Globus pallidus (tissue), 1 donor: ENCODE measurements at places on chromosomes 5 and 9.

- no peak for DNase-seq
These were observed 52.4 kb downstream of the NSD1 start for GRCh38 chr5:177185993-177186392.

DNA sequence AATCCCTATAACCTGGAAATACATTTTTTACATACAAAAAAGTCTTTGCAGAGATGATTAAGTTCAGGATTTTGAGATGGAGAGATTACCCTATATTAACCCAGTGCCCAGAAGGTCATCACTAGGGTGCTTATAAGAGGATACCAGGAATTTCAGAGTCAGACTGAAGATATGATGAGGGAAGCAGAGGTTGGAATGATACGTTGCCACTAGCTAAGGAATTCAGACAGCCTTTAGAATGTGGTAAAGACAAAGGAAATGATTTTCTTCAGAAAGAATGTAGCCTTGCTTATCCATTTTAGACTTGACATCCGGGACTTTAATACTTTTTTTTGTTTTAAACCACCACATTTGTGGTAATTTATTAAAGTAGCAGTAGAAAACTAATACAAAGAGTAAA, 2176.8 kb upstream of the C9orf72 start:
- DNase-seq, result no peak

- no peak for DNase-seq
These were observed 1008.2 kb downstream of the CDH12 start for GRCh38 chr5:21844960-21845359.

DNA sequence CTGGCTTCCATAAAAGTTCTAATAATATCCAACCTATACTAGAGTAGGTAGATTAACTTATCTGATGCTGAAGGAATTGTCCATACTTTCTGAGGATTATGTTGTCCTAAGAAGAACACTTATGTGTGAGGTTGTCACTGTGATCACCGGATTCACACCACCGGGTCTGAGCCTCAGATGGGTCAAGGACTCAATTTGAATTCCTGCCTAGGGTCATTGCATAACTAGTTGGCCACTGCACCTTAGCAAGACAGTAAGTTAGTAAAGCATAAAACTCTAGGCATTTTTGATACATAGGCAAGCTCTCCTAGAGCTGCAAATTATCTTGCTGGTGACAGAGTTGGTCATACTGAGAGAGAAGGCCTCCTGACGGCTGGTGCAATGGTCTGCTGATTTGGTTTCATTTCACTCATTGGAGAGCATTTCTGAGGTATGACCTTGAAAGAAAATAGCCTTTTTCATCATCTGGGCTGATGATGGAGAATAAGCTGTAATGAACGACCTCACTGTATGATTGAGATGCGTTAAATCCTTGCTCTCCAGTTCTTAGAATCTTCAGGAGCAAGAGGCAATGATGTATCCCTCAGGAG, 72.0 kb upstream of the CKMT2 start:
- DNase-seq, result no peak

DNA sequence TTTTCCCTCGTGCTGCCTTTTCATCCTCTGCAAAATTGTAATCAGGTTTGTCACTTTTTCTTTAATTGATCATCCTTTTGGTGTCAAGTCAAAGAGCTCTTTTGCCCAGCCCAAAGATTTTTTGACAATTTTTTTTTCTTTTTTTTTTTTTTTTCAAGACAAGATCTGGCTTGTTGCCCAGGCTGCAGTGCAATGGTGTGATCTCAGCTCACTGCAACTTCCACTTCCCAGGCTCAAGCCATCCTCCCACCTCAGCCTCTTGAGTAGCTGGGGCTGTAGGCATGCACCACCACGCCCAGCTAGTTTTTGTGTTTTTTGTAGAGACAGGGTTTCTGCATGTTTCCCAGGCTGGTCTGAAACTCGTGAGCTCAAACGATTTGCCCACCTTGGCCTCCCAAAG, 36.7 kb downstream of the CDK7 start:
- DNase-seq, result no peak

- no peak for DNase-seq
These were observed 120.0 kb downstream of the C5orf15 start for GRCh38 chr5:133848341-133848811.

- DNase-seq, result peak; percentile 31
These were observed 284.3 kb downstream of the CCDC171 start for GRCh38 chr9:15837079-15837679.

- no peak for DNase-seq
These were observed 54.8 kb downstream of the MYO10 start for GRCh38 chr5:16881251-16881650.

- no peak for DNase-seq
These were observed 18.2 kb upstream of the WDR38 start for GRCh38 chr9:124835026-124835557.

- no peak for DNase-seq
These were observed 71.7 kb downstream of the ZNF462 start for GRCh38 chr9:106934442-106935238.

DNA sequence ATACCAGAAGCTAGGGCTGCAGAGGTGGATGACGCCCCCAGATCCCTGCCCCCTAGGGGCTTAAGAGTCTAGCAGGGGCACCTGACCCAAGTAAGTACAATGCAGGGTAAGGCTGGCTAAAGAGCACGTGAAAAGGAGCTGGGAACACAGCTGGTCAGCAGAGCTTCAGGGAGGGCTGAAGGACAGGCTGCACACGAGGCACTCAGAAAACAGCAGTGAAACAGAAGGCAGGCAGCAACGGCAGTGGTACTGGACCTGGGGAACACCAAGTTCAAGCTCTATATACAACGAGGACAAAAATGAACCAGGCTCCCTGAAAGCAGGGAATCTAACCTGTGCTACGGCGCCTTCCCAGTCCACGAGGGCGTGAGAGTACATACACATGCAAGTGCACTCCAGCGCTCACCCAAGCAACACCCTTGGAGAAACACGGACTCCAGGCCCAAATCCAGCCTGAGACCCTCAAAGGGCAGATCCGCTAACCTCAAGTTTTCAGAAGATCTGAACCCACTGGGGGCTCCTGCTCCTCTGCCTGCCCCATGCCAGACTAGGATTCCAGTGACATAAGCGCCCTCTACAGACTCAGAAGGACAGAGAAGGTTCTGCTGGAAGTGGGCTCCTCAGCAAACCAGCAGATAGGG, 57.4 kb downstream of the PSMB7 start:
- DNase-seq, result no peak

DNA sequence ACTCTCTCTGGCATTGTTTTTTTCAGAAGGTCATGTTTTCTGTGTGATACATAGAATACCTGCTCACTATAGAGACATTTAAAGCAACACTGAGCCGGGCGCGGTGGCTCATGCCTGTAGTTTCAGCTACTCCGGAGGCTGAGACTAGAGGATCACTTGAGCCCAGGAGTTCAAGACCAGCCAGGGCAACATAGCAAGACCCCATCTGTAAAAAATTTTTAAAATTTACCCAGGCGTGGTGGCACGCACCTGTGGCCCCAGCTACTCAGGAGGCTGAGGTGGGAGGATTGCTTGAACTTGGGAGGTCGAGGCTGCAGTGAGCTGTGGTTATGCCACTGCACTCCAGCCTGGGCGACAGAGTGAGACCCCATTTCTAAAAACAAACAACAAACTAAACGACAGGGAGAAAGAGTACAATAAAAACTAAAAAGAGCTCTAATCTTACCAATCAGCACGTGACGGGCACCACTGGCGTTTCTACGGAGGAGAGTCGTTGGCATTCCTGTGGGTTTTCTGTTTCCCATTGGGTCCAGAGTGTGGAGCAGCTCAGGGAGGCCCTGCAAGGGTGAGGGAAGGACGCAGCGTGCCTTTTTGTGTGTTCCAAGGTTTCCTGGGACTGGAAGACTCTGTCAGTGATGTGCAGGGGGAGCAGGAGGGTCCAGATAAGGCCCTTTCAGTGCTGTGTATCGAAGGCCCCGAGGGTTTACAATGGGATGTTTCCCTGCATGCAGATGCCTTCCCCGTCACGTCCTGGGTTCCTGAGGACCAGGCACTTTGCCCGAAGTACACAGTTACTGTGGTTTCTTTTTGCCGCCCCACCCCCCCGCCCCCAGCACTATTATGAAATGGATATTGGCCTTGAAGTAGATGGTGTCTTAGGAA, 7.2 kb upstream of the RNU6ATAC start:
- no peak for DNase-seq

GRCh38 chr5:129046151-129046550, 48.4 kb upstream of the ISOC1 start:
- DNase-seq, result no peak

- DNase-seq, result no peak
These were observed 254.7 kb upstream of the SLC30A5 start for GRCh38 chr5:68839019-68839552.

DNA sequence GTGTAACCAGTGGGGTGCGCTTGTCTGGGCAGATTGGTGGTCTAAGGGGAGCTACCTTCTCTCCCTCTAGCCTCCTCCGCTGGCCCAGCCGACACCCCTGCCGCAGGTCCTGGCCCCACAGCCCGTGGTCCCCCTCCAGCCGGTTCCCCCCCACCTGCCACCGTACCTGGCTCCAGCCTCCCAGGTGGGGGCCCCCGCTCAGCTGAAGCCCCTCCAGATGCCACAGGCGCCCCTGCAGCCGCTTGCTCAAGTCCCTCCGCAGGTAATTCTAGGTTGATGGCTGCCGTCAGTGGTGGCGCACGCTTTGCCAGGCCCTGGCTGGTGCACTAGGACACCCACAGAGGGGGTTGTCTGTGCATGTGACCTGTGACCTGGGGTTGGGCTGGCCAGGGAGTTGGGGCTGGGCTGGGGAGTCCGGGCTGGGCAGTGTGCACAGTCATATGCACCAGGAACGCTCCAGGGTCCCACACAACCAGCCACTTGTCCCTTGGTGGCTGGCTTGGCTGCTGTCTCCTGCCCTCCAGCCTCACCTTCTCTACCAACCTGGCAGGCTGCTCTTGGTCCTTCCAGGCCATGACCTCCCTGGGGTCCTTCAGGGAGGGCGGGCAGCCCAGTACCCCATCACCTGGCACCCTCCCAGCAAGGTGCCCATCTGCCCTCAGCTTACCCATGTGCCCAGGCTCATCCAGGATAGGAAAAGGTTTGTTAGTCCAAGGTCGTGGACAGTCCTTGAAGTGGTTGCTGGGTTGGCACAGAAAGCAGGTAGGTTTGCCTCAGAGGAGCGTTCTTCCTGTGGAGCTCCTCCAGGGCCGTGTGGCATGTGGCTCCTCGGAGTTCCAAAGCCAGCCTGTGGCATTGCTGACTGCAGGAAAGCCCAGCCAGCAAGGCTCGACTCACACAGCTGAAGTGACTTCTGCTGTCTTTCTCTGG, 73.2 kb downstream of the WNK2 start:
- DNase-seq, result no peak

DNA sequence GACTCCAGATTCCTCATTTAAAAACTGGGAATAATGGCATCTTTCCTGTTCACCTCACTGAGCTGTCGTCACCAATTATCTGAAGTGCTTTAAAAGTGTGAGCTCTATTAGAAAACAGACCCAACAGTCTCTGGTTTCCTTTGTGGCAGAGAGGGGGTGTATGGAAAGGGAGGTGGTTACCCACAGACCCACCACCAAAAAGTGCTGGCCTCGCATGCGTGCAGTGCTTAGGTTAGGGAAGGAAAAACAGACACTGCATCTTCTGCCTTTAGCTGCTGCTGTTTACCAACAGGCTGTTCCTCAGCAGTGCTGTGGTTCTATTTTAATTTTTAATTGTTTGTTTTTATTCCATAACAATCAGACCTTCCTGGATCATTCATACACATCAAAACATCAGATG, 249.6 kb downstream of the PIK3R1 start:
- no peak for DNase-seq

- DNase-seq, result no peak
These were observed 19.7 kb upstream of the TRAF1 start for GRCh38 chr9:120946259-120946658.

GRCh38 chr5:52945040-52945439, 44.1 kb upstream of the ITGA2 start:
- no peak for DNase-seq

- no peak for DNase-seq
These were observed 12.1 kb downstream of the MAN2A1 start for GRCh38 chr5:109701792-109702191.

GRCh38 chr5:39207345-39208045, 11.9 kb downstream of the FYB1 start:
- no peak for DNase-seq

- DNase-seq, result no peak
These were observed 27.8 kb downstream of the KLHL3 start for GRCh38 chr5:137708062-137708461.

- DNase-seq, result no peak
These were observed 13.1 kb downstream of the ROPN1L start for GRCh38 chr5:10454591-10455276.

DNA sequence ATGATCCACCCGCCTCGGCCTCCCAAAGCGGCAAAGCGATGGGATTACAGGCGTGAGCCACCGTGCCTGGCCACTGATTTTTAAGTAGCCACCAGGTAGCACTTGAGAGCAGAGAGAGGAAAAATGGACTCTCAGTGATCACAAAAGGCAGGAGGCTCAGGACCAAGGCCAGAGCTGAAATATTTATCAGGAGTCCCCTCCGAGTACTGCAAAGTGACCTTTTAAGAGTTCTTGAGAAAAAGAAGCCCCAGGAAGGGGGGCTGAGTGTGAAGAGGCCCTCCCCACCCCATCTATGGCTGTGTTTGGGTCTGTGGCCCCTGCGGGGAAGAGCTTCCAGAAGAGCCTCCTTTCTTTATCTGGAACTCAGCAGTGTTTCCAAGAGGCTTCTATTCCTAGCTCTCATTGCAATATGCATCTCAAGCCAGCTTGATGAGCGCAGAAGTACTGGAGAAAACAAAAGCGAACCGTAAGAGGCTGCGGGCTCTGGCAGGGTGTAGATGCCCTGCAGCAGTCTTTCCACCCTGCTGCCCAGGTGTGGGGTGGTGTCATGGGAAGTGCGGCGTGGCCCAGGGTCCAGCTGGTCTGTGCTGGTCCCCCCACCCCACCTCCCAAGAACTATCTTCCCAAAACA, 75.5 kb upstream of the CDK20 start:
- no peak for DNase-seq

DNA sequence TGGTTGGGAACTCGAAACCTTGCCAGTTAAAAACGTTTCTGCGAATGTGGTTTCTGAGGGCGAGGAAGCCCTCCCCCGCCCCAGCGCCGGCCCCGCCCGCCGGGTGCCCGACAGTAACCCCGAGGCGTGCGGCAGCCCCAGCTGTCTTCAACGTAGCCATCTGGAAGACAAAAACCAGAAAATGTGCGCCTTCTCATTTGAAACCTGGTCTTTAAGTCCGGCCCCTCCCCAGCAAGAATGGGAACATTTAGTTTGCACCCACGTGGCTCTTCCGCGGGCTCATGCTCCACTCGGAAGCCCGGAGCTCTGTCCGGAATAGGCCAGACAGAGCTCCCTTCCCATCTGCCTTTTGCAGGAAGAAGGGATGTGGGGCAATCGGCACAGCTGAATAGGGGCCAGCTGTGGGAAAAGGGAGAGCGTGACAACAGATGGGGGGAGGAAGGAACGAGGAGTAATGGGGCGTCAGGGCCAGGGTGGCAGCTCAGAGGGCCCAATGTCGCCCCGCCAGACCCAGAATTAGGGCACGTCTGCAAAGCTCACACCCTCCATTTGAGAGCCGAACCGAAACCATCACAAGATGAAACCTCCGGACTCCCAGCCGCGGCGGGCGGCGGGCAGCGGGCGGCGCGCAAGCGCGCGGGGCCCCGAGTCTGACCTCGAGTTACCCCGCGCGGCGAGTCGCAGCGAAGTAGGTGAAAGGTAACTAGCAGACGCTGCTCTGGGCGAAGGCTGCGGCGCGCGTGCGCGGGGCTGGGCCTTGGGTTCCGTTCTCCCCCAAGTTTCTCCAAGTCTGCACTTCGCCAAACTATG, 63.4 kb upstream of the ABCA1 start:
- DNase-seq, result peak; percentile 90
